Memory B cell (primary cell): ENCODE measurements at places on chromosomes 1 and 21.
A peak's percentile ranks its signal among the peaks of the same experiment; 100 is the strongest.

GRCh38 chr1:178093494-178093950 is 382 bp upstream of the RASAL2 start:
- peak; percentile 20 for DNase-seq

DNA sequence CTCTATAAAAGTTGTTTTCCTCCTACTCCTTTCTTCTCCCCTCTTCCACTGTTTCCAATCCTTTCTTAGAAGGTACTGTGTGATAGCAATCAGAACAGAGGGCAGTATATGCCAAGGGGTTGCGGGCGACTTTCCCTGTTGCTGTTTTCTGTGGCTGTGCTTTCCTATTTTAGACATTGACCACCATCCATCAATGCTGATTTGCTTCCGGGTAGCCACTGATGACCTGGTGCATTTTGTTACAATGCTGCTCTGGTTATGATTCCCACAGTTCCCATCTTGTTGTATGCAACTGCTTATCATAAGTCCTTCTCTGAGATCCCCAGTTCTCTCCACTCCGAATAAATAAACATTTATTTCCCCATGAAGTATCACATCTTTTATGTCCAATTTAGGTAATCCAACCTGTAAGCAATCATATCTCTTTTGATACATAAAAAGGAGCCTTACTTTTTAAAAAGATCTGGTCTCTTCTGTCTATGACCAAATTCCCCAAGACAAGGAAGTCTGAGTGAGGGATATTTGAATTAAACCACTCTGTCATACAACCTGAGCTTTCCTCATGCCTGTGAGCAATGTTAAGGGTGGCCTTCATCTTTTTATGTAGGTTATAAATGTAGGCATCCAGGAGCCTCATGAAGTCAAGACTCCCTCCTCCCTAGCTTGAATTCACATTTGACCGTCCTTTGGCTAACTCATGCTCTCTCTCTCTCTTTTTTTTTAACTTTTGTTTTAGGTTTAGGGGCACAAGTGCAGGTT is 52.5 kb upstream of the CD55 start:
- DNase-seq, result no peak

GRCh38 chr1:200296091-200296661 is 113.7 kb downstream of the ZNF281 start:
- no peak for DNase-seq

GRCh38 chr21:38531591-38531990 is 33.3 kb upstream of the ERG start:
- no peak for DNase-seq

GRCh38 chr21:46392921-46393320 is 65.8 kb upstream of the DIP2A start:
- no peak for DNase-seq
